ENCODE measurements at places on chromosomes 1 and 21.

GRCh38 chr1:164265232-164265631, 293.8 kb upstream of the PBX1 start:
- no peak for DNase-seq

GRCh38 chr1:28986306-28986910, 72.0 kb downstream of the EPB41 start:
- no peak for DNase-seq

DNA sequence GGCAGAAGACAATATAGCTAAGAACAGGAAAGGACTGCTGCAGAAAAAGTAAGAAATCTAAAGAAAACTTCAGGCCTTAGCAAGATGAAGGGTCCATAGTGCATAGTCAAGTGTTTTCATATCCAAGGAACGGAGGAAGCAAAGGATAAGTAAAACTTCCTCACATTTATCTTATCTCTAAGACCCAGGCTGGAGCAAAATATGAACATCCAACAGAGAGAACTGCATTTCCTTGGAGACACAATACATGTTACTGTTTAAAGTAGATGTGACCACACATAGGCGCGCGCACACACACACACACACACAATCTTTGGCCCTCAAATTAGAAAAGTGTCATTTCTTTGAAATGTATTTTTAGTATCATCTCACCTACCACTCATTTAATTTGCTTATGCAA, 66.7 kb downstream of the TTLL7 start:
- no peak for DNase-seq

GRCh38 chr1:215111916-215112315, 29.4 kb downstream of the KCNK2 start:
- no peak for DNase-seq

DNA sequence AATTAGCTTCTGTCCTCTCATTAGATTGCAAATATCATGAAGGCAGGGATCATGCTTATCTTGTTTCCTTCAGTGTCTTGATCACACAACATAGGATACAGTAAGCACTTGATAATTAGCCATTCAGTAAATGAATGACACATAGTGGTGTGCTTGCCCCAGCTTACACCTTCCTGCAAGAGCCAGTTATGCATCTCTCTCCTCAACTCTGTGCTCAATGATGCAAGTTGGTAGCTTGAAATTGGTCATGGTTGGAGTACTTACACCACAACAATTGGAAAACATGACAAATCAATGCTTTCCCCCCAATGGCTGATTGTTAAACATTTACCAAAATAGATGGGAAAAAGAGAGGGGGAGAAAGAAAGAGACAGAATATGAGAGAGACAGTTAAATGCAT, 129.2 kb downstream of the NUF2 start:
- no peak for DNase-seq
